NCI-H446 treated with DMSO at 0.1 percent for 48 hours (cell line): ENCODE measurements at places on chromosomes 4 and X.

- peak; percentile 31 for DNase-seq
Observed at GRCh38 chr4:158169506-158169905, 3.3 kb downstream of the GASK1B start.

- DNase-seq = no peak
Observed at GRCh38 chr4:5078009-5078408, 26.7 kb downstream of the STK32B start.

- DNase-seq = no peak
Observed at GRCh38 chr4:133596459-133596858, 447.4 kb downstream of the PCDH10 start.

DNA sequence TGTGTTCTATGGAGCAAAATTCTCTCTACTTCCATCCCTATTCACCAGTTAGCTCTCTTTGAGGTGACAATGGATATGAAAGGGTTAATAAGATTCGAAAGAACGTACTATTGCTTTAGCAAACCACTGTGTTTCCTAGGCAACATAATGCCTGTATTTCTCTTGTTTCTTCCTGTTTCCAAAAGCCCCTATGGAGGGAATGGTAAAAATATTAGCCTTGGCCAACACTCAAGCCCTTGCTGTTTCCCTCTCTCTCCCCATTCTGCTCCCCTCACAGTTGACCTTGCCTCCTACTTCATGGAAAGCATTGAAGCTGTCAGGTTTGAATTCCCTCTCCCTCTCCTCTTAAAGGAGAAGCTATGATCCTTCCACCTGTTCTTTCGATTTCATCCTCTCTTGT lies 9.6 kb upstream of the PGRMC1 start:
- DNase-seq = no peak

DNA sequence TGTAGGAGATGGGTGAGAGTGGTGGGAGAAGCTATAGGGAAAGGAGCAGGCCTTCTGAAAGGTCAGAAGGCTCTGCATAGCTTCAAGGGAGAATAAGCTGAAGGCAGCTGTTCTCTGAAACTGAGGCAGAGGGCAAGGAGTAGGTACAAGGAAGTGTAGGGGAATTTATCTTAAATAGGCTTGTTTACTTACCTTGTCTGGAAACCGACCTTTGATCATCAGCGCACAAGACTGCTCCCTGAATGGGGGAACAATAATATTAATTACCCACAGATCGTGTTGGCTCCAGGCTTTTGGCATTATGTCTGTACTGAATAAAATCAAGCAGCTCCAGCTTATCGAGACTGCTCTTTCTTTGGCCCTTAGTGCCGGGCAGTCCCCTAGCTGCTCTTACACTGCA lies 175.5 kb upstream of the MAGEB16 start:
- DNase-seq = no peak

DNA sequence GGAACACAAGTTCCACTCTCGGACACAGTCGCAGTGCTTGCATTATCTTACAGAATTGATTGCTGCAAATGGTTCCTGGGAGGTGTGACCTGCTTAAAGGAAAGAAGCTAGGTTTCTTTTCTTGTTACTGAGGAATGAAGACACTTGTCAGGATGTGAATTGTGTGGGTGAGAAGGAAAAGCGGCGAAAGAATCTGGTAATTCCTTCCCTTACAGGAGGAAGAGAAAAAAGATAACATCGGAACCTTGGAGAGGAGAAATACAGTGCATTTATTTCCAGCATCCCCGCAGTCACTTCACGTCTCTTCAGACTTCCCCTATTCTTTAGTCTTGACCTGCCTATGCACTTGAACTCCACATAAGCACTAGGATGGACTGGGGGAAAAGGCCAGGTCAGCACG lies 389 bp upstream of the CCSER1 start:
- DNase-seq = no peak

GRCh38 chr4:62709618-62710252 lies 1509.6 kb downstream of the ADGRL3 start:
- DNase-seq = peak; percentile 38

DNA sequence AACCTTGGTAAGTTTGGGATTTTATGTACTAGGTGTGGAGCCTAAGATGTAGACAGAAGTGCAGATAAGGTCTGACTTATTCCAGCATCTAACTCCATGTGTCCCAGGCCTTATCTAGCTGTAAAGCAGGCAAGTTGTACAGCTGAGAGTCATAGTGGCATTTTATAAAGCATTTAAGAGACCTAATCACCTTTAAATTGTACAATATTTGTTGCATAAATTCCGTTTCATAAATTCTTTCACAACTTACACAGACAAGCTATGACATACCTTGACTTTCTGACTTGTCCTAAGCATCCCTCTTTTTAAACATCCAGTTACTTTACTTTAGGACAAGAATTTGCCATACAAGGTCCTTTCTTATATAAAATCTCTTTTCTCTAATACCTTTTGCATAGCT lies 11.0 kb downstream of the SYAP1 start:
- DNase-seq = no peak

GRCh38 chr4:68228568-68228967 lies 16.9 kb downstream of the TMPRSS11B start:
- no peak for DNase-seq

DNA sequence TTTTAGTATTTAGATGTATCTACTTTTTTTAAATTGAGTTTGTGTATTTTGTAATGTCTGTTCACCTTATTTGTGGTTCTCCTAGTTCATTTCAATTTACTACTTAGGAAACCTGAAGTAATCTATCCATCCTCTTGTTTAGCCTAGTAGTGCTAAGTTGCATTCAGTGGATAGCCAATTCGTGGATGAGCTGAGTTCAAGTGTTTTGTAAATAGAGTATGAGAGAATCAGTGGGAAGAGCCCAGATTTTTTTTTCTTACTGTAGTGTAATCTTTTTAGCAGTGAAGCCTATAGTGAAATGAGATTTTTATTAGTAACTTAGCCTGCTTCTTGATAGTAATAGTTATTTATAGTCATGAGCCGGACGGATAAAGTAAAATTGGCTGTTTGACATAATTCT lies 21.7 kb downstream of the STAG2 start:
- DNase-seq = no peak

DNA sequence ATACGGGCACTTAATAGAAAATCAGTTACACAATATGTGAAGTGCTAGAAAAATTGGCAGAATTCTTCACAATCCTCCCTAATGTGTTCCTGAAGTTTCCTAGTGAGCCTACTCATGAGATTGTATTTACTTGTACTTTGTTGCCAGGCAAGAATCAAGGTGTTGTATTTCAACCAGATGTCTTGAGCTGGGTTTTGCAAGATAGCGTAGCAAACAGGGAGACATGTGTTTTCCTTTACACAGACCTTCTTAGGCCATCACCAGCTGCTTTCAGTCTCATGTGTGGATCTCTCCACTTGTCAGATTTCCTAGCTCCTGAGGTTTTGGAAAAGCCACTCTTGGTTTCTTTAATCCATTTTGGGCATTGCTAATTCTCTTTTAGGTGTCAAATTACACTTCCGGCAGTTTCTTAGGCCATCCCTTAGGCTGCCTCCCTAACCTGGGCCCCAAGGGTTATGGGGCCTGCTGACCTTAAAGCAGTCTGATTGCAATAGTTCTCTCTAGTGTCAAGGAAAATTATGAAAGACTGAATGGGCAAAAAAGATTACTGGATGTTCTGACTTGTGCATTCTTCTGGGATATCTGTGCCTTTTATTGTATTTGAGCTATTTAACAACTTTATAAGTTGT lies 12.2 kb upstream of the EDA start:
- DNase-seq = no peak

GRCh38 chrX:21658152-21658737 lies at the start of gene KLHL34:
Gene KLHL34 (minus strand): TSS chrX:21658330. CDS start chrX:21657788, 542 bp downstream.
- no peak for DNase-seq

- DNase-seq = no peak
Observed at GRCh38 chr4:157564771-157565170, 344.2 kb downstream of the GRIA2 start.

GRCh38 chrX:71253253-71254091 lies 468 bp downstream of the ZMYM3 start:
- DNase-seq = no peak

DNA sequence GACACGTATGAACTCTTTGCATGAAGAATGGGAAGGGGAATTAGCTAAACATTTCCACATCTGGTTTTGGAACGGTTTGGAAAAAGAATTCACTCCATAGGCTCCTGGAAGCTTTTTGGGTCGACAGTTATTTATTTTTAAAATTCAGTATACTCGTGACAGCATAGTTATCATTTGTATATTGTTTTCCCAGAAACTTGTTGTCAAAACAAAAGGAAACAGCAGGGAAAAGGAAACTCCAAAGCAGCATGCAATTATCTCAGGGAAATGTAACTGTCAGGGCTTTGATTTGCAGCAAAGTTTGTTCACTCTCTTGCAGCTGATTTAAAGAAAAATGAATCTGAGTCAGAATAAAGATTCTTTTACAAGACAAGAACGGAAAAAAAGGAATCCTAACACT lies 86.5 kb downstream of the PLAC1 start:
- no peak for DNase-seq

- no peak for DNase-seq
Observed at GRCh38 chr4:168648929-168649328, 152.1 kb downstream of the PALLD start.

GRCh38 chrX:19072372-19072771 lies 49.9 kb downstream of the ADGRG2 start:
- DNase-seq = no peak

- DNase-seq = no peak
Observed at GRCh38 chr4:105153749-105154148, 7.1 kb downstream of the TET2 start.

GRCh38 chr4:108450236-108450898 lies 170.0 kb upstream of the RPL34 start:
- no peak for DNase-seq

GRCh38 chr4:29009908-29010307 lies 1710.3 kb upstream of the PCDH7 start:
- no peak for DNase-seq

DNA sequence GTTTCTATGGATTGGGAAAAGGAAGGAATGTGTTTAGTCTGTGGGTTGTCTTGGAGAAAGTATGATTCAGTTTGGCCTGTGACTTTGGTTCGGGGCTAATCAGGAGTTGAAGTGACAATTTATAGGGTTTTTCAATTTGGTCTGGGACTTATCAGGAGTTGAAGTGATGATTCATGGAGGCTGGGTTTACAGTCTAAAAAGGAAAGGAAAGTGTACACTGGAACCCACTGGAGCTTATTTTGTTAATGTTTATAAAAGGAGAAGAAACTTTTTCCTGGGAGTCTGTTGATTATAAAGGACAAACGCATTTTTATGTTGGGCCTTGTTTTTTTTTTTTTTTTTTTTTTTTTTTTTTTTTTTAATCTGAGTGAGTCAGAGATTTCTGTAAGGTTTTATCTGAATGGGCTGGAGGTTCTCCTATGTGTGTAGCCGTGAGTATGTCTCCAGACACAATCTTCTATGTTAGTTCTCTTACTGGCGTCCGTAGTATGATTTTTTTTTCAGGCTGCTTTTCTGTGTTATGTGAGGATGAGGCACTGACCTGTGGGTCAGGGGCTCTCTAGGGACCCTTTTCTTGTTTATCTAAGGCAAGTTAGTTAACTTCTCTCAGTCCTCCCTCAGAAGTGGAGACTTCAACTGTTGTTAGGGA lies 33.0 kb upstream of the RAB9B start:
- no peak for DNase-seq
